MCF 10A (cell line): ENCODE measurements at places on chromosomes 2 and 18.

GRCh38 chr2:16408331-16409005, 257.2 kb downstream of the CYRIA start:
- no peak for DNase-seq

DNA sequence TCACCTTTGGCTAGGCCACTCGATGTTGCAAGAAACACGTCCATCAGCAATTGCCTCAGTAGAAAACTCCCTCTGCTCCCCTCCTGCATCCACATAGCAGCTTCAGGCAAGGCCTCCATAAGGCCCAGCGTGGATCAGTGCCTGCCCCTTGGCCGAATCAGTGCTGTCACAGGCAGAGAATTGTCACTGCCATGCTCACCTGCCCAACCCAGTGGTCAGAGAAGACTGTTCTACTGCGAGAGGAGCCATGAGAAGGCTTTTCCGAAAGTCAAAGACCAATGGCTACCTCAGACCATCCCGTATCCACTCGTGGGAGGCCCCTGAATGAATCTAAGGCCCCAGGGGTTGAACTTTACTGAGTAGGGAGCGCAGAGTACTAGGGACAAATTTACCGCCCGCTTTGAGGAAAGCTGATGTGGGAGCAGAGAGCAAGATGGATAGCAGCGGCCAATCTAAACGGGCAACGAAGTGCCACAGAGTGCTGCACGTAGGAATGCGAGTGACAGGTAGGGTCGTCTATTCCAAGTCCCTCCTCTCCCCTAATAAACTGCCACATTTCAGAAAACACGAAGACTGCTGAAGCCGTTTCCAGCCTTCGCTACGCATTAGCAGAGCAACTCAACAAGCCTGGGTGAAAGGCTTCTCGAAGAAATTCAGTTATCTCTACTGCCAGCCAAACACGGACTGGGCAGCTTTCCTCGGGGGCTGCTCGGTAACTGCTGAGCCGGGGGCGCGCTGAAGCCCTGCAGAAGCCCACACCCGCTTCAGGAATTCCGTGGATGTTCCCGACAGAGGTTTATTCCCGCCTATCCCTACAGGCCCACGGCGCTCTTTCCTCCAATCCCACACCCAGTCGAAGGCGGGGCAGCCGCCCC, 968 bp upstream of the RALBP1 start:
- DNase-seq, result no peak

- DNase-seq, result no peak
Measured at GRCh38 chr2:225090746-225091145, 48.5 kb upstream of the DOCK10 start.

DNA sequence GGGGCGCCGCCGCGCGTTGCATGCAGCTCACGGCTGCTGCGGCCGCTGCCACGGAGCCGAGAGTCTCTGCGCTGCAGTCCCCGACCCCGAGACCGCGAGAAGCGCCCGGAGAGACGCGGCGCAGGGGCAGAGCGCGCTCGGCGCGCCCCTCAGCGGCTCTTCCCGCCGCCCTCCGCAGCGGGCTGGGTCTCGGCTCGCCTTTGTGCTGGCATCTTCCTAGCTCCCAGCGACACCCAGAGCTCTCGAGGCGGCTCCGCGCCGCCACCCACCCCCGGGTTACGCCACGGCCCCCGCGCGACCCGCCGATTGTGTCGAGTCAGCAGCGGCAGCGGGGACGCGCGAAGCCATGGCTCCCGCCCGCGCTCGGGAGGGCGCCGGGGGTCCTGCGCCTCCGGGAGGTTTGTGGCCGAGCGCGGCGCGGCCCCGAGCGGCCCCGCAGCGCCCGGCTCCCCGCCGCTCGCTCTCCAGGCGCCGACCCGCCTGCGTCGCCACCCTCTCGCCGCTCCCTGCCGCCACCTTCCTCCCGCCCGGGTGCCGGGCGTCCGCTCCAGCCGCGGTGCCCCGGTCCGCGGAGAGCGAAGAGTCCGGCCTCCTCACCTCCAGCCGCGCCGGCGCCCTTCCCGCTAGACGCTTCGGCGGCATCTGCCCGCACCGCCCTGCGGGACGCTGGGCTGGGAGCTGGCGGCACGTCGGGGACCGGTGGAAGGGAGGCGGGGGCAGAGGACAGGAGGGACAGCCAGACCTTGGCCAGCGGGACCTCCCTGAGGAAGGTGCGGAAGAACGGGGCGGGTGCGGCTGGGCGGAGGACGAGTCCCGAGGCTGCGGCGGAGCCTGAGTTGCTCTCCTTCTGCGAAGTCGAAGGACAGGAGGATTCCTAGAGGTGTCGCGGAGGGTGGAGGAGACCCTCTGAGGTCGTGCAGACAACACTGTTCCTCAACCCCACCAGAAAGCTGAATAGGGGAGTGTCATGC, 46.3 kb upstream of the CCDC150 start:
- DNase-seq, result peak; percentile 30

DNA sequence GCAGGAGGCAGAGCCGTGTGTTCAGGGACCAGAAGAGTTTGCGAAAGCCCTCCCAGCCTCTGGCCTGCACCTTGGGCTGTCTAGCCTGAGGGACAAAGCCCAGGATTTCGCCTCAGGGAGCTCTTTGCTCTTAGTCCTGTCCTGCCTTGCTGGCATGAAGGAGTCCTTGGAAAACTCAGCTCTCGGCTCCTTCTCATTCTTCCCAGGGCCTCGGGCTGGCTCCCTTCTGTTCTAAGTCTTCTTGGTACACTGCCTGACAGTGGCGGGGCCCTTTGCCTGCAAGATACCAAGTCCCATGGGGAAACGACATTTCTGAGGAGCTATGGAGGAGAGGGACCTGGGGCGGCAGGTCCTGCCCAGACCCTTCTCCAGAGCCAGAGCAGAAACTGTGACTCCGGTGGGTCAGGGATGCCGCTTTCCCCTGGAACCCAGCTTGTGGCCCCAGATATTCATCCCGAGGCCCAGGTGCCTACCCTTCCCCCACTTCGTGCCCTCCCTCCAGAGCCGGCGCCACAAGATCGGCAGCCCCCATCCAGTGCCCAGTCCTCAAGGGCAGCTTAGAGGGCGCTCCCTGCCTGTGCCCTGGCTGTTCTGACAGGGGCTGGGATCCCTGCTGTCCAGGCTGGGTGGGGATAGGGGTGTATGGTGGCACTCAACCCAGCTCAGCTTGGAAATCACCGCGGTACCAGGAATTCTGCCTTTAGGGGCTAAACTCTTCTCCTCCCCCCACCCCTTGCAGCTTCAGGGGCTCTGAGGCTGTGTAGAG, 5.5 kb upstream of the CYP26B1 start:
- DNase-seq, result no peak
